Ascending aorta (tissue), 2 donors: ENCODE measurements at places on chromosomes 7 and 10.

DNA sequence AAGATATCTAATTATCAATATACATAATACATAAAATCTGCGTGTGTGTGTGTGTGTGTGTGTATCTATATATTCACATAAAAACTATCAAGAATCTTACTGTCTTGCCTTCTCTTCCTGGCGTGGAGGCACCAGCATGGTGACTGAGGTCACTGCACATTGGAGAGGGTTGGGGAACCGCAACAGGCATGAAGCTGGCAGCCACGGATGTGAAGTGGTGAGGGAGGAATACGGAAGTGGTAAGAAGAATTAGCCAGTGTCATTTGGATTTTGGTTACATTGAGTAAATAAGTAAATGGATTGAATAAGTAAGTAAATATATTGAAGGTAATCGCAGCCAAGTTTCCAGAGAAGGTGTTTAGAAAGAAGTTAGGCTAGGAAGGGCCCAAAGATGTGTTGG lies 85.1 kb downstream of the TRIM24 start:
- no peak for DNase-seq

- DNase-seq: no peak
Observed at GRCh38 chr10:87913156-87913921, 49.9 kb downstream of the PTEN start.

DNA sequence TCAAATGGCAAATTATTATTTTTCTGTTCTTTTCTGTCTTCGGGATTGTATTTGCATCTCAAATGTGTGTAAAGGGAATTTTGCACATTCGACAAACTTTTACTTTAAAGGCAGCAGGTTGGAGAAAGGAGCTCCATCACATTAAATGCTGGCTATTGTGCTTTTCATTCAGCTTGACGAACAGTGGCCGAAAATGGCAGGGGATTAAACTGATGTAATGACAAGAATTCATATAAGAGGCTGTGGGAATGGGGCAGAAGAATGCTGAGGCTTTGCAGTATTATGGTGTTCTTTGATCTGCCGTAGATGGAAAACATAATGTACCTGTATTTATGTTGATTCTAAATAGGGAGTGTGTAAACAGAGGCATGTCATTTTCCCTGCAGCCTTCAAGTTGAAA lies 376.0 kb downstream of the LRMDA start:
- no peak for DNase-seq

DNA sequence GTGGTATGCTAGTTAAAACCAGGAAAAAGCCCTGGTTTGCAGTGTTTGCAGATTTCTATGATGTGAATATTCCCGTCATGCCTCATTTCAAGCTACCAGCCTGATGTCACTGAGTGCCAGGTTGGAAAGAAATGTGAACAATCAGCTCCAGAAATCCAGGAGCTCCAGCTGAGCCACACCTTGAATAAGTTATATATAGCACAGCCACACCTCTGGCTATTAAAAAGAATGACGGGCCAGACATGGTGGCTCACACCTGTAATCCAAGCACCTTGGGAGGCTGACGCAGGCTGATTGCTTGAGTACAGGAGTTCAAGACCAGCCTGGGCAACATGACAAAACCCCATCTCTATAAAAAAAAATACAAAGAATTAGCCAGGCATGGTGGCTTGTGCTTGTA lies 18.7 kb upstream of the SLF2 start:
- no peak for DNase-seq

- no peak for DNase-seq
Observed at GRCh38 chr7:123143252-123144006, 56.3 kb downstream of the SLC13A1 start.

- no peak for DNase-seq
Observed at GRCh38 chr10:16777473-16778370, 39.5 kb downstream of the RSU1 start.

GRCh38 chr7:113304104-113304503 lies 185.8 kb upstream of the SMIM30 start:
- no peak for DNase-seq

DNA sequence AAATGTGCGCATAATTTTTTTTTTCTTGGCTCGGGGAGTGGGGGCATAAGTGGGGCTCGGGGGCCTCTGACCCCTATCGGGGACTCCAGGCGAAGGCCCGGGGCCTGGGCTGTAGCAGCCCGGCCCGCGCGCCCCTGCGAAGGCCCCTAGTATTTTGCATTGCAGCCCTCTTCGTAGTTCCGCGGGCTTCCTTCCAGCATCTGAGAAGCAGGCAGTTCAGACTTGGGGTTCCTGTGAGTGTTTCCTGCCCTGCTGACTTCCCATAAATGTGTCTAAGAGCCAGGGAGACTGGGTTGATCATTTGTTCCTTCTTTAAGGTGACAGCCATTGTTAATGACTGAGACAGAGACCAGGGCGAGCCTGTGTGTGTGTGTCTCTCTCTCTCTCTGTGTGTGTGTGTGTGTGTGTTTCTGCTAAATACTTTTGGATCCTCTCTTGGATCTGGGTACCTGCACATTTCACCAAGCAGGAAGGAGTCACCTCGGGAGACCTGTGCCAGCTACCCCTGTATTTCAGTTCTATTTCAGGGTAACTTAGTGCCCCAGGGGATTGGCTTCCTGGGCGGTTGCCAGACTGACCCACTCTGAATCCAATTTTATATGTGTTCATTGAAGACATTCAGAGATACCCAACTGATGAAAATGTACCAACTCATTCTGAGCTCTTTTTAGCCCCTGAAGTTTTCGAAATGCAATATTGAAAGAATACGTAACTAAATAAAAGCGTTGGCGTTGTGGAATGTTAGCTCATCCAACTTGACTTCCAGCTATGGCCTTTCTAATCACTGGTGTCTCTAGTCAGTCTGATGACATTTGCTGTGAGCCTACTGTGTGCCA lies 805 bp downstream of the MSRB2 start:
- DNase-seq: no peak

DNA sequence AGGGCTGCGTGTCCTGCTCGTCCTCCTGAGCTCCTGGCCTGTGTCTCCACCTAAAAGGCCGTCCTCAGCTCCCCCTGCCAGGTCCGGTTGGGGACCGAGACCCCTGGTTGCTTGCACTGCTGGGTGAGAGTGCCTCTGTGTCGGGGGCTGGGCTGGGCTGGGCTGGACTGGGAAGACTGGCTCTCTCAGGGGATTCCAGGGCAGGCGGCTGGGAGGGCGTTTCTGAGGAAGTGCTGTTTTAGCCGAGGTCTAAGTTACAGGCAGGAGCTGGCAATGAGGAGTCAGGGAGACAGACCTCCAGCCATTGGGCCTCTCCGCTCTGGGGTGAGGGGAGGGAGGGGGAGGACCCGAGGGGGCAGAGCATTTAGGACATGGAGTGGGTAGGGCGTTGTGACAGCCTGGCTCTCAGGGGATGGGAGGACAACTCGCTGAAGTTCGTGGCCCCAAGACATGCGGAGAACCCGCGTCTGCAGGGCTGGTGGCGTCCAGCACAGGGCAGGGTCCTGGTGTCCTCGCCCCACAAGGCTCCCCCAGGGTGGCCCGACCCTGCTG lies 20.9 kb downstream of the FOXK1 start:
- no peak for DNase-seq

- DNase-seq: no peak
Observed at GRCh38 chr10:33237736-33238624, 96.5 kb downstream of the NRP1 start.

GRCh38 chr10:115250784-115251183 lies 157.6 kb downstream of the ATRNL1 start:
- DNase-seq: no peak

- no peak for DNase-seq
Observed at GRCh38 chr7:27410812-27411544, 168.4 kb downstream of the EVX1 start.

DNA sequence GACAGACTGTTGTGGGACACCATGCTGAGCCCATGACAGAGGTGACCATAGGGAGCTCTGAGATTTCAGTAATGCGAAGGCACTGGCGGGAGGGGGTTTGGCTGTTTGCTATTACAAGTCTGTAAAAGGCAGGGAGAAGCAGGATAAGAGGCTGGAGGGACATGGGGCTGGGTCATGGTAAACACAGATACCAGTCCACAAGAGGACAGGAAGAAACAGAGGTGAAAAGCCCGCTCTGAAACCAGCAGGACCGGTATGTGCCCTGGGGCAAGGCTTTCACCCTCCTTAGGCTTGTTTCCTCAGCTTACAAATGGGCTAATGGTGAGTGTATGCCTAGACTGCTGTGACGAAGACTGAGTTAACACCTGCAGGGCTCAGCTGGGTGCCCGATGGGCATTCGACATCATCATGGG lies 34.1 kb downstream of the ANXA11 start:
- DNase-seq: no peak

- no peak for DNase-seq
Observed at GRCh38 chr7:50738932-50739331, 43.8 kb downstream of the GRB10 start.

DNA sequence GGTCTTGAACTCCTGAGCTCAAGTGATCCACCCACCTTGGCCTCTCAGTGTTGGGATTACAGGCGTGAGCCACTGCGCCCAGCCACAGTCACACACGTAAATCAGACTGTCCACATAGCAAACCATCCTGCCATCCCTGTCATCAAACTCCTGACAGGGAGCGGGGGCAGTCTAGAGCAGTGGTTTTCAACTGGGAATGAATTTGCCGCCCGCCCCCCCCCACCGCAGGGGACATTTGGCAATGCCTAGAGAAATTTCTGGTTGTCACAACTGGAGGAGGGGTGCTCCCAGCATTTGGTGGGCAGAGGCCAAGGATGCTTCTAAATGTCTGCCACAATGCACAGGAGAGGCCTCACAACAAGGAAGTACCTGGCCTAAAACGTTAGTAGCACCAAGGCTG lies 24.1 kb downstream of the CAMK2G start:
- DNase-seq: no peak

- no peak for DNase-seq
Observed at GRCh38 chr10:71266147-71266917, 52.7 kb upstream of the SLC29A3 start.

GRCh38 chr7:157402911-157403534 lies 66.2 kb downstream of the DNAJB6 start:
- DNase-seq: no peak

GRCh38 chr10:26799342-26799741 lies 61.4 kb downstream of the ABI1 start:
- no peak for DNase-seq

DNA sequence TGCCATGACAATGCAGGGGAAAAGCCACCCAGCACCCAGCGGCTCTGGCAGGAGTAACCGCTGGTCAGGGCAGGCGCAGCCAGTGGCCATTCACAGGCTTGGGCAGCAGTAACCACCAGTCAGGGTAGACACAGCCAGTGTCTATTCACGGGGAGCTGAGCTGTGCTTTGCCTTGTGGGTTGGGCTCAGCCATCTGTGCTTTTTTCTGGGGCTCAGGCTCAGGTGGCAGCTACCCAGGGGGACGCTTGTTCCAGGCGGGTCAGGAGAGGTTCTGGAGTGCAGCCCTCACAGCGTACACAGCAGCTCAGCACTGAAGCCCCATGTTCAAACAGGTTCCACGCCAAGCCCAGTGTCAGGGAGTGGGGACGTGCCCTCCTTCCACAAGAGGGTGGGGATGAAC lies 28.5 kb downstream of the FOXL3 start:
- no peak for DNase-seq

DNA sequence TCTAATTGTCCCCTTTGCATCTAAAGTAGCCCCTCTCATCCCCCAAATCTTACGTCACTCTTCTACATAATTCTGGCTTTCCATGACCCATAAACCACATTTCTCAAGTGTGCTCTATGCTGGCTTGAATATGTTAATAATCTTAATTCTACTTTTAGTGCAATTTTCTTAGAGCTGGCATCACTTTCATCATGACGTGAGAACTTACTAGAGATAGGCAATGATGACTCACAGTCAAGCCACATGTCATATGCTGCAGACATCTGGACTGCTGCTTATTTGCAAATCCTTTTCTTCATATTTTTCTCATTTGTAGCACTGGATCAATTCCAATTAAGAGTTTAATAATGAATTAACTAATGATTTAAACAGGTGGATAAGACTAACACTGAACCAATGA lies 260.7 kb upstream of the PRKCQ start:
- no peak for DNase-seq

GRCh38 chr7:74452748-74453321 lies 871 bp upstream of the GTF2IRD1 start:
- peak; percentile 65 for DNase-seq

DNA sequence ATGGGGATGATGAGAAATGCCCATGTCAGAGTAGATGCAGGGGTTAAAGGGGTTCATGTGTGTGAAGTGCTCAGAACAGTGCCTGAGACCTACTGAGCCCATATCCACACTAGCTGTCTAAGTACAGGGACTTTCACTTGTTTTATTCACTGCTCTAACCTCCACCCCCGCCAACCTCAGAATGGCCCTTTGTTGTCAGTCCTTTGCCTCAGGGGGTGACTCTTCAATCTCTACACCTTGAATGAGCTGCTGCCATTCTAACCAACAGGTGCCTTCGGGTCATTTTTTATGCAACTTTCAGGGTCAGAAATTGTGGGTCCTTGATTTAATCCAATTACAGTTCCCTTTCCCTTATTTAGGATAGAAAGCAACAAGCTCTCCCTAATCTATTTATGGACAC lies 26.2 kb downstream of the VSTM4 start:
- peak; percentile 21 for DNase-seq
